CD14-positive monocyte (primary cell): ENCODE measurements at places on chromosomes 12 and 14. TPM values are rescaled to one million over a fixed set of nuclear protein-coding genes. Genes with fewer than 3 reads are reported as not detected.
A peak's percentile ranks its signal among the peaks of the same experiment; 100 is the strongest.

- no peak for DNase-seq
Measured at GRCh38 chr14:97943619-97944018, 1146.4 kb downstream of the VRK1 start.

The TSPAN19 gene
- polyA plus RNA-seq = not detected

DNA sequence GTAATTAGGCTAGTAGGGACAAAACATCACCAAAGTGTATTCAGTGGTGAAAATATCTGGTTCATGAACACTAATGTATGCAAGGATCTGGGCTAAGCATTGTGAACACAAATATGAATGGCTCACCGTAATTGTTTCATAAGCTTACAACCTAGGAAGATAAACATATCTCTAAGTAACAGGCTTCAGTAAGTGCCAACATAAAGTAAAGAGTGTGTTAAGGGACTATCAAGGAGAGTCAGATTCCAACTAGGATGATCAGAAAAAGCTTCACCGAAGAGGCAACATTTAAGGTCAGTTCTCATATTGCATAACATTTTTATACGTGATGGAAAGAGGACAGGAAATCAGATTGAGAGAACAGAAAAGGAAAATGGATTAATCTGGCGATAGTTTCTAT, 29.4 kb downstream of the ABCC9 start:
- DNase-seq = no peak

DNA sequence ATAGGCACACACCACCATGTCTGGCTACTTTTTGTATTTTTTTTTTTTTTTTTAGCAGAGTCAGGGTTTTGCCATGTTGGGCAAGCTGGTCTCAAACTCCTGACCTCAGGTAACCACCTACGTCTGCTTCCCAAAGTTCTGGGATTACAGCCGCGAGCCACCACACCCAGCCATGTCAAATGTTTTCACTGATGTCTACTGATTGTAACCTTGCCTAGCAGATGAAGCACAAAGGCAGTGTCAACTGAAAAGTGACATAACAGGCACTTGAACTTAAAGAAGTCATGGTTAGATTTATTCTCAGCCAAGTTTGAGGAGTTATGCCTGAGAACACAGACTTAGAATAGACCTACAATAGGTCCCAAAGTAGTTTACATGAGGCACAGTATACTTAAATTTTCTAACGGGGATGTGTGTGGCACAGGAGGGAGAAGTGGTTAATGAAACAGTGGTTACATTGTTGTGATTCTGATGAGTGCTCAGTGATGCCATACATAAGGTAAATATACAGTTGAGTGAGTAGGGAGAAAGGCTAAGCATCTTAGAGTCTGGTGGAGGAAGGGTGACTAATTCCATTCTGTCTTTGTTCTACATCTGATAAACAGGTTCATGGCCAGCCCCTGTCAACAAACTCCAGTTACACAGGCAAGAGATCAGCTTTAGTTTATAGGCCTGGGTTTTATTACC, 12.6 kb upstream of the RNASE4 start:
- DNase-seq = no peak

GRCh38 chr12:103273645-103274044, 222.1 kb downstream of the C12orf42 start:
- DNase-seq = no peak

DNA sequence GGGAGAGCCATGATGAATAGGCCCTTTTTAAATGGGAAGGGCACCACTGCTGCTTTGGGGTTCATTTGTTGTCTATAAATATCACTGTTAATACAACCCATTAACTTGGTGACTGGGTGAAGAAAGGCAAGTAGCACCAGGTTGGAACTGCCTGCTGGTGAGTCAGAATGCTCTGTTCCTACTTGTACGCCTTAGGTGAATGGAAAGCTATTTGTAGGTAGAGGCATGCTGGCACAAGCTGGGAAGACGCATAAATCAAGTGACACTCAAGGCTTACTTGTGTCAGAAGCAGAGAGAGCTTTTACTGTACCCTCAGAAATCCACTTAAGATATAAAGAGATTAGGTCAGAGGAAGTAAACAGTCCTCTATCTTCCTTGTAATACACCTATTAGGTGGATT, 142.5 kb downstream of the TMX1 start:
- no peak for DNase-seq

The ADIPOR2 gene
- polyA plus RNA-seq = 6.2 TPM

- peak; percentile 89 for DNase-seq
Measured at GRCh38 chr12:27549801-27550652, 26.0 kb downstream of the PPFIBP1 start.

DNA sequence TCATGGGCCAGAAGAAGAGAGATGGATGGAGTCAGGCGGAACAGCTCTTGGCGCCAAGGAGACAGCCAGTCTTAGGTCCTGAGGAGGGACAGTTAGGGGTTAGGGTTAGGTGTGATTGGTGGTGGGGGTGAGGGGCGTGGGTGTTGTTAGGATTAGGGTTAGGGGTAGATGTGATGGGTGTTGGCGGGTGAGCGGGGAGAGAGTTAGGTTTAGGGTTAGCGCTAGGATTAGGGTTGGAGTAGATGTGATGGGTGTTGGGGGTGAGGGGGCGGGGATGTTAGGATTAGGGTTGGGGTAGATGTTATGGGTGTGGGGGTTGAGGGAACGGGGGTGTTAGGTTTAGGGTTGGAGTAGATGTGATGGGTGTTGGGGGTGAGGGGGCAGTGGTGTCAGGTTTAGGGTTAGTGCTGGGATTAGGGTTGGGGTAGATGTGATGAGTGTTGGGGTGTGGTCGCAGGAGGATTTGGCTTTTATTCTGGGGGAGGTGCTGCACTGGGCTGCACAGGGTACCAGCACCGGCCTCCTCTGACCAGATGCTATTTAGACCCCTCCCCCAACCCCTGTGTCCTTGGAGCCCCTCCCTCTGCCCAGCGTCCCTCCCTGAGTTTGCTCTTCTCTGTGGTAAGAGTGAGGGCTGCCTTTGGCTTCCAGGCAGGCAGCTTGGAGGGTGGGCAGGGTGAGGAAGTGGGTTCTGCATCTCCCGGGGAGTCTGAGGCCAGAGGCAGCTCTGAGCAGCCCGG, 35.6 kb upstream of the FBRSL1 start:
- no peak for DNase-seq

DNA sequence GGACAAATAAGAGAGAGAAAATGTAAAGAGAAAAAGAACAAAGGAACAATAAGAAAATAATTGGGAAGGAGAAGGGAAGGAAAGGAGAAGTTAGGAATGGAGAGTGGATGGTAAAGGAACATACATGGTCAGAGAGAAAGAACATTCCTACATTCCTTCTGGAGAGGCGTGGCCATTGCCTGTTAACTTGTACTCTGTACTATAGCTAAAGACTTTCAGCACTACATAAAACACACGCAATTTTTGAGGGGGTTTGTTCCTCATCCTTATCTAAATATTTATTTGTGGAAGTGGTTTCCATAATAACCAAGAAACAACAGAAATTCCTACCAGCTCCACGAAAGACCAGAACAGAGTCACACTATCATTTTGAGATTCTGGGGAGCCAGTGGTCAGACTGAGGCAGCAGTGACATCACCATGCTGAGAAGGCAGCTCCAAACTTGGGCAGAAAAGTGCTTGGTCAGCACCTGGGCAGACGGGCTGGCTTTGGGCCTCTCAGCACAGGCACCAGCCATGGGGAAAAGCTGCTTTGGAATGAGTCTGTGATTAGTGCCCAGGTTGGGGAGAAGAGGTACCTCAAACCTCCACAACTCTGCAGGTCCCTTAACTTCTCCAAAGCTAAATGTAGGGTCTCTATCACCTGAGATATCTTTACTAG, 125.9 kb upstream of the NTF3 start:
- no peak for DNase-seq

The RBP5 gene
- polyA plus RNA-seq = not detected in 2 replicates

DNA sequence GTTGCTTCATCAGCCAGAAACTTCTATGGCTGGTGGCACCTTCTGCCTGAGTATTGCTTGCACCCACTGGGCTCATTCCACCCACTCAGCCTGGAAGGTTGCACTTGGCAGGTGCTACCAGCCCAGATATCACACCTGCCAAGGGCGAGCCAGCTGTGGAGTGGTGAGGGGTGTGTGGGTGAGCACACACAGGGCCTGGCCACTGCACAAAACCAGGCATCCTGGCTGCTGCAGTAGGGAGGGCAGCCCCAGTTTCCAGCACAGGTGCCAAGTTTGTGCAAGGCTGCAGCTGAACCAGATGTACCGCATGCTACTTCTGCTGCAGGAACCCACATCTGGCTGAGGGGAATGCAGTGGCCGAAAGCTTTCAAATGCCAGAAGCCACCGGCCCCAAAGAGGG, 1147.8 kb downstream of the FSCB start:
- DNase-seq = no peak

DNA sequence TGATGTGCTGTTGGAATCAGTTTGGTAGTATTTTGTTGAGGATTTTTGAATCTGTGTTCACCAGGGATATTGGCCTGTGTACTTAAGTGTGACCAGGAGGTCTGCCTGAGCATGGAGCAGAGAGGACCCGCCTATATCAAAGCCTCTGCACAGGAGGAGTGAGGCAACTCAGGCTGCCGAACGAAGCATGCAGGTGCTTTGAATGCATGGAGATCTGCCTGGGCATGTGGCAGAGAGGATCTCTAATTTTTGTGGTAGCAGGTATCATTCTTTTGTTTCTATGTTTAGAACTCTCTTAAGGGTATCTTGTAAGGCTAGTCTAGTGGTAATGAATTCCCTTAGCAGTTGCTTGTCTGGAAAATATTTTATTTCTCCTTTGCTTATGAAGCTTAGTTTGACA, 26.9 kb downstream of the RAB3IP start:
- DNase-seq = no peak

The CIROP gene
- not detected for polyA plus RNA-seq

DNA sequence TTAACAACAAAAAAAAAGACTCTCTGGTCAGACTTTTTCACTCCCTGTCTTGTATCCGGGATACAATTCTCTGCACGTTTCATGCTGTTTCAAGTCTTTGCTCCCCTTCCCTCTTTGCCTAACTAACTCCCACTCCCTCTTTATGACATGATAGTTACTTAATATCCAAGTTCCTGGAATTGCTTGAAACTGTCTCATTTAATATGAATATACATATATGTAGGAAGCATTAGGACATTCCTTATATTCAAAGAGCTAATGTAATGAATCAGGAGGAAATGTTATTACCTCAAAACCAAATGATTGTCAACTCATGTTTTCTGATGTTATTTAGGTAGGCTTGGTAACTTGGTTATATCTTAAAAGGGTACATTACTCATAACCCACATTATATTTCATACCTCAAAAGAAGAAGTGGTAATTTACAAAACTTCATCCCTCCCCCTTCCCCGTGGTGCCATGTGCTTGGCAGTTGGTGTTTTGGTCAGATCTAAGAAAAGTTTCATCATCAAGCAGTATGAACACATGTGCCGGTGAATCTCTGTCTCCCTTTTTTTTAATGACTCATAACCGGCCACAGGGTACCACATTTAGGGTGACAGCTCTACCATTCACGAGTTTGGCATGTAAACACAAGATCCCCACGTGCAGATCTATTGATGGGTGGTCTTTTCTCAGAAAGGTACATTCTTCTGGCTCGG, 56.5 kb downstream of the HCAR2 start:
- peak; percentile 98 for DNase-seq

DNA sequence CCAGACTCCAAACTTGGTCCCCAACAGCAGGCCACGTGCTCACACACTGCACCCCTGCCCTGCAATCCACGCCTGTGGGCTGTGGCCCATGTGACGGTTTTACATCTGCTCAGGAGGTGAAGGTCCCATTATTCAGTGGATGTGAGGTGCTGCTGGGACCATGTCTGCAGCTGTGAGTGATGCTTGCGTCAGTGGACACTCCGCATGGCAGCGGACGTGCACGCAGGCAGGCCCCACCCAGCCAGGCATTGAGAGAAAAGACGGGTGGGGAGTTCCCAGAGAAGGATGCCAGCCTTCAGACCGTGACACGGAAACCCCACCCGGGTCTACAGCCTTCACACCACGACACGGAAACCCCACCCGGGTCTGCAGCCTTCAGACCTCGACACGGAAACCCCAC, 67.6 kb downstream of the NOC4L start:
- no peak for DNase-seq

DNA sequence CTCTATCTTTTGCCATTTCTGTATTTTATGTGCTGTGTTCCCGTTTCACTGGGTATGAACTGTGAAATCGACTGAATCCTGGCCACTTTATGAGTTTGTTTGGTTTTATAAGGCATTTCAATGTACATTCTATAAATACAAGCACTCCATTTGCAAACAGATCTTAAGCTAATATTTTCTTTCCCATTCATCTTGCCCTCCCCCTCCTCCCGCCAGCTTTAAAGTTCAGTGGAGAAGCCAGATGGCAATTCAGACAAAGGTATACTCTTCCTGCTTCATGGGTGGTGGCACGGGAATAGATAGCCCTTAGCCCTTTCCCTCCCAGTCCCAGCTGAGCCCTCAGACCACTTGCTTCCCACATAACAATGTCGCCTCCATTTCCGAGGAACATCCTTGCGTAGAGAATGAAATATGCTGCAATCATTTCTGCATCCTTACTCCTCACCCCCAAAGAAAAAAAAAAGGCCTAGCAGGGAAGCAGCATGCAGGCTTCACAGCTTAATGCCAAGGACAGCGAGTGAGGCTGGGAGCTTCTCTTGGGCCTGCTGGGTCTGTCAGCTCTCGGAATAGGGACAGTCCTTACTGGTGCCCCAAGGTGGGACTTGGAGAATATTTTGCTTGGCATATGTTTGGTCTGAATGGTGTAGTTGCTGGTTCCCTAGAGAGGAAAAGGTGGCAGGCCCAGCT, 52.8 kb upstream of the SRSF5 start:
- no peak for DNase-seq

The TSHR gene
- polyA plus RNA-seq = not detected

GRCh38 chr12:107845980-107846659, 71.6 kb downstream of the ASCL4 start:
- no peak for DNase-seq

- no peak for DNase-seq
Measured at GRCh38 chr12:113870035-113870434, 96.1 kb downstream of the RBM19 start.

DNA sequence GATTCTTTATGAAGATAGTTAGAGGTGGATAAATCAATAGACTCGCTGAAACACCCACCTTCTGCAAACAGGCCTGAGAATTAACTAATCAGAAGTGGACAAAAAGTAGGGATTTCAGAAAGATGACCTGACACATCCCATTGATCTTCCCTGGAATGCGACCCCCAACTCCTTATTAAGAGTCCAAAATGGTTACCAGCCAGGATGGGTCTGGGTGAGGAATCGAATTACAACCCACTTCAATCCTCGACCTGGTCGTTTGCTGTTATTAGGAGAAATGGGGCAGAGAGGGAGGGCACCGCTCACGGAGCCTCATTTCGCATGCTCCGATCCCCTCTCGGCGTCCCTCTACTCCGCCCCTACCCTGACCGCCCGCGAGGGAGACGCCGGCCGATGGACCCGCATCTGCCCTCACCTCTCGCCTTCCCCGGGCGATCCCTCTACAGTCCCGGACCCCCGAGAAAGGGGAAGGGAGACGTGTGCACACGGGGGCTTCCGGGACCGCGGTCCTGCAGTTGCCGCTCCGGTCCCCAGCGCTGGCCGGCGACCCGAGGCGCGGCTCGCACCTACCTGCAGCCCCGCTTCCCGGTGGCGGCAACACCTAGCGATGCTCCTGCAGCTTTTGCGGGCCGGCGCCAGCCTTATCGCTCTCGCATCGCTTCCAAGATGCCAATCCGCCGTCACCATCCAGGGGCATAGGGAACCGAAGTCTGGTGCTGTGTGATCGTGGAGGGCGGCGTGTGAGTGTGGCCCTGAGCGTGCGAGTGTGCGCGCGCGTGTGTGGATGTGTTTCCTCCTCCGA, 69.3 kb upstream of the USP15 start:
- DNase-seq = peak; percentile 32

The PKP2 gene
- 0.45 and 0.95 TPM in 2 replicates for polyA plus RNA-seq

The ISCU gene
- polyA plus RNA-seq = 111 TPM

The OR4E2 gene
- not detected in 2 replicates for polyA plus RNA-seq

The SLC7A7 gene
- 371 TPM for polyA plus RNA-seq

GRCh38 chr12:29329411-29329810, 51.6 kb downstream of the ERGIC2 start:
- no peak for DNase-seq
